ENCODE measurements at places on chromosomes 5 and 9.

DNA sequence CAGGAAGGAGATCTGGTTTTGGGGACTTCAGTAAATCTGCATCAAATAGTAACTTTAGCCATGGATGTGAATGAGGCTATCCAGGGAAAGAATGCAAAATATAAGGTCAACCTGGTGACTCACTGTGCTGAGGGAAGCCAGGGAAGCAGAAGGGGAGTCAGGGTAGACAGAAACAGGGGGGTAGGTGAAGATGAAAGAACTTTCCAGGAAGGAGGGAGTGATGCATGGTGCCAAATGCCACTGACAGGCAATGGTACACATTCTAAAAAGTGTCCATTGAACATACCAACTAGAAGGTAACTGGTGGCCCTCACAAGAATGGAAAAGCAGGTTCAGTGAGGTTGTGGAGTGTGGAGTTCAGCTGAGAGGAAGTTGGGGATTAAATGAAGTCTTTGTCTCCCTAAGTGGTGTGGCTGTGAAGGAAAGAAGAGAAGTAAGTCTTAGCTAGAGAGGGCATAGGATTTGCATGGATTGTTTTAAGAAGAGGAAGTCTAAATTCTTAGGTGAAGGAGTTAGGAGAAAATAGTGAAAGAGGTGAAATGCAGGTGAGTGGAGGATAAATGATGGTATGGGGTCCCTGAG is 35.5 kb downstream of the PALM2AKAP2 start:
- no peak for DNase-seq

- no peak for DNase-seq
Observed at GRCh38 chr5:36200513-36200912, 41.2 kb downstream of the NADK2 start.

GRCh38 chr9:20603524-20604268 is 18.6 kb downstream of the MLLT3 start:
- DNase-seq: no peak

DNA sequence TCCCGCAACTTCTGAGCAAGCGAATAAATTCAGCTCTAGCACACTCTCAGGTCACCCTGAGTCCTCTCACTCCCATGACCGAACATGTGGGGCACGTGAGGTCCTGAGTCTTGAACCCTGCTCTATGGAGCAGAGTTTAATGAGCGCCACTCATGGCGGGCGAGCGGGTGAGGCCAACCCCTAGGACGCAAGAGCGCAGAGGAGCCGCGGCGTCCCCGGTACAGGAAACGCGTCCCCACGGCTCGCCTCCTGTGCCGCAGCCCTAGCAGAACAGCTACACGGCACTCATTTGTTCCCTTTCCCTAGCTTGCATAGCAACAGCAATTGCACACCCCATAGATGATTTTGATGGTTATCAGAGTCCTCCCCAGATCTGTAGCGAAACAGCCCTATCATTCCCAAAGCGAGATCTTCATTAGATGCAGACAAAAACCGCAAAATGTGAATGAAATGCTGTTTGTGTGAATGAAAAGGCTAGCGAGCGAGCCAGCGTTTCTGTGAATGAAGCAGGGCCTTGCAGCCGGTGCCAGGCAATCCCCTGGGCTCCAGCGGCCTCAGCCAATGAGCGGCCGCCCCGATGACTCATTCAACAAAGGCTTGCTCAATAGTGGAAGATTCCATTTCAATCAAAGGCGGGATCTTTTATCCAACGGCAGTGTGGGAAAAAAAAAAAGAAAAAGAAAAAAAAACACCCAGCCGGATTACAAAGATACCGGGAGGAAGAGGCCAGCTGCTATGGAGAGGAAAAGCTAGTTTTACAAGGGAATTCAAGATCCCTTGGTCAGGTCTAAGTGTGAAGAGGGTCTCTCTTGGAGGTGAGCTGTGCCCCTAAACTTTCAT is 1.5 kb upstream of the SHC3 start:
- DNase-seq: peak; percentile 92

DNA sequence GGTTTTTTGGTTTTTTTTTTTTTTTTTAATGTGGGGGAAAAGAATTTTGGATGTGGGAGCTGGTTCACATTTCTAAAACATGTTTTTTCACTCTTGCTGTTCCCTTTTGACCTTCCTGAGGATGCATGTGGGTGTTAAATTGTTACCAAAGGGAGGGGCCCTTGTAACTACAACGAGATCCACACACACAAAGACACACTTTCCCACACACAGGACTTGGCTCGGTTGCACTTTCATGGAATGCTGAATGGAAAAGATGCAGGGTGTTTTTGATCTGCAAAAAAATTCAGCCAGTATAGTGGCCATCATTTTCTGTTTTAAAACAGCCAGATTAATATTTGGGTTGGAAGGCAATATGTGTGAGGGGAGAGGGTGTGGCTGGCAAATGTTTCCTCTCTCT is 576.9 kb downstream of the EBF1 start:
- DNase-seq: no peak

GRCh38 chr9:36092509-36093215 is 43.9 kb upstream of the GLIPR2 start:
- DNase-seq: no peak

- no peak for DNase-seq
Observed at GRCh38 chr9:80435591-80435990, 863.8 kb downstream of the TLE4 start.

- DNase-seq: no peak
Observed at GRCh38 chr5:82408033-82408432, 129.9 kb upstream of the RPS23 start.

GRCh38 chr9:95857896-95858295 is 17.6 kb upstream of the ERCC6L2 start:
- DNase-seq: no peak

- no peak for DNase-seq
Observed at GRCh38 chr5:124590686-124591085, 155.8 kb downstream of the ZNF608 start.

DNA sequence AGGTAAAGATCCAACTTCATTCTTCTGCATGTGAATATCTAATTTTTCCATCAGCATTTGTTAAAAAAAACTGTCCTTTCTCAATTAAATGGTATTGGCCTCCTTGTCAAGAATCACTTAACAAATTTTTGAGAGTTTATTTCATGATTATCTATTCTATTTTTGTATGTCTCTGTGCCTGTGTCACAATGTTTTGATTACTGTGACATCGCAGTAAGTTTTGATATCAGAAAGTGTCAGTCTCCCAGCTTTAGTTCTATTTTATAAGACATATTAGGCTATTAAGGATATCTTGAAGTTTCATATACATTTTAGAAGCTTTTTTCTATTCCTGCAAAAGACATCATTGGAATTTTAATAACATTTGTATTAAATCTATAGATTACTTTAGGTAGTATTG is 33.6 kb downstream of the GABRA6 start:
- no peak for DNase-seq

DNA sequence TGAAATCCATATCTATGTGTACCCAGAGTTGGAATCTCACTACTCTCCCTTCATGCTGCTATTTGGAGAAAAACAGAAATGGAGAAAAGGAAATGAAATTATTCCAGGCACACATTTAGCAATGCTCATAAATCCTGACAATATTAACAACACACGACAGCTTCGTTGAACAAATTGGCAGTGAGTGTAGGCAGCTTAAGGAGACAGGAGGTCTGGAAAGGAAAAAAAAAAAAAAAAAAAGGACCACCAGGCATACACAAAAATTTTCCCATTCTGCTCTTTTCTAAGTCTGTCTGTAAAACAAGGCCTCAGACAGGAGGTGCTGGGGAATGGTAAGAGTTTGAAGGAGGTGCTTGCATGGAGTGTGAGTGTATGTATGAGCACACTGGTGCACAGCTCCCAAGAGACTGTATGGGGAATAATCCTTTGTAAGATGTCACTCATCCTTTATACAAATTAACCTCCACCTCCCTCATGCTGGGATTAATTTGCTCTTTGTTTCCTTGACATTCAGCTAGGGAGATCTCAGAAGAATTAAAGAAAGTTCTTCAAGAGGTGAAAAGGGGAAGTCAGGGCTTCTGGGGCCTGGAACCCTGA is 78.9 kb downstream of the ASTN2 start:
- no peak for DNase-seq

GRCh38 chr5:176660530-176660859 is 13.2 kb downstream of the TSPAN17 start:
- no peak for DNase-seq

DNA sequence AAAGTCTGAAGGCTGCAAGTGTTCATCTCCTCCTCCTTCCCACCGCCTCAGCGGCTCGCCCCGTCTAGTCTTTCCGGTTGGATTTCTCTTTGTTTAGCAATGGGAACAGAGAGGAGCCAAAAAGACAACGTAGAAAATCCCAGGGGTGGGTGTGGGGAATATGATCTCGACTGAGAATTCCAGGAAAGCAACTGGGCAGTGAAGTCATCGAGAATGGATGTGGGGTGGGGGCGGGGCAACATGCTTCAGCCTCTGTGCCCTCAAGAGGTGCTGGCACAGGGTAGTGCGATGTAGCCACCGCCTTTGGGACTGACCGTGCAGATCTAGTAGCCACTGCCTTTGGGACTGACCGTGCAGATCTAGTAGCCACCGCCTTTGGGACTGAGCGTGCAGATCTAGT is 12.9 kb downstream of the MSX2 start:
- DNase-seq: no peak

- DNase-seq: no peak
Observed at GRCh38 chr9:20256284-20256948, 365.9 kb downstream of the MLLT3 start.

- DNase-seq: no peak
Observed at GRCh38 chr9:115466756-115467155, 348.8 kb upstream of the TNC start.
